CD4-positive, alpha-beta T cell treated with Interleukin-1 beta for 1 hour (primary cell): ENCODE measurements at places on chromosomes 1 and 21.

GRCh38 chr1:121443001-121443540, 258.3 kb downstream of the SRGAP2C start:
- DNase-seq = no peak

GRCh38 chr1:237115035-237115434, 73.1 kb downstream of the RYR2 start:
- DNase-seq = no peak

DNA sequence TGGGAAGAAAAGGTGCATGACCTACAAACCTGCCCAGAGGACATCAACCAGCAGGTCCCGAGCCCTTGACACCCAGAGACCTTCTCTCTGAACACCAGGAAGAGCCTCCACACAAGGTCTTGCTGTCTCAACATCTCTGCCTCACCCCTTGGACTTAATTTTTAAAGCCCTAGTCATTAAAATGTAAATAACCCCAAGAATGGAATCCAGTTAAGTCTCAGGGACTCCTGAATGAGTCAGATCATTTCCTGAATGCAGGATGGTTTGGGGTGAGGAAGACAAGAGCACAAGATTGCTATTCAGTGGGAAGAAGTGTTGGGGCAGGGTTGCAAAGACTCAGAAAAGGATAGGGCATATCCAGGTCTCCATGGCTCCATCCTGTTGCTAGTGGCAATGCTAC, 17.8 kb upstream of the GRIK3 start:
- DNase-seq = no peak

DNA sequence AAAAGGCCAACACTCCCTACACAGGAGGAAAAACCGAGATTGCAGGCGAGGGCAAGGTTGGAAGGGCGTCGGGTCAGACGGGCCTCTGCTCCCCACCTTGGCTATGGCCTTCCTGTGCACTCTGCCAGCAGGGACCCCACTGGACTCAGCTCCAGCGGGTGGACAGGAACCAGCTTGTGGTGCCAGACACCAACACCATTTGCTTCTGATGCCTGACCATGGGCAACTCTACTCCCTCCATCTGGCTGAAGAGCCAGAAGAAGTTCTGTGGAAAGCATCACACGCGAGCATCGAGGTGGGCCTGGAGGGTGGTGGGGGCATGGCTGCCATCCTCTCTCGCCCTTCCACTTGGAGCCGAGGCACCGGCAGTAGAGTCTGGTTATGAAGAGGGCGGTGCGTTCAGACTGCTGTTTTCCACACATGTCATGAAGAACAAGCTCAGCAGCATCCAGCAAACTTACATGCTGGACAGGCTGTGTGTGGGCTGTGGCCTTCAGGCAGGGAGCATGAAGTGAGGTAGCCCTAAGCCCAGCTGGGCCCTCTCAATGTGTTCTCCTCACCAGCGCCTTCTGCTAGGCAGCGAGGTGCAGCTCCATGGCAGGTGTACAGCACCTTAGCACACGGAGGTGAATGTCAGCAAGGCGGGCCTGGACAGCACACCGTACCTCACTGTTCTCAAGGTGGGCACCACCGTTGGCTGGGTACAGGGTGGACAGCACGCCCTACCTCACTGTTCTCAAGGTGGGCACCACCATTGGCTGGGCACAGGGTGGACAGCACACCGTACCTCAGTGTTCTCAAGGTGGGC, 15.6 kb upstream of the ZNF669 start:
- DNase-seq = no peak

GRCh38 chr21:32494934-32495709, 82.6 kb downstream of the EVA1C start:
- no peak for DNase-seq

- DNase-seq = no peak
Observed at GRCh38 chr1:230858236-230858820, 10.0 kb downstream of the C1orf198 start.

DNA sequence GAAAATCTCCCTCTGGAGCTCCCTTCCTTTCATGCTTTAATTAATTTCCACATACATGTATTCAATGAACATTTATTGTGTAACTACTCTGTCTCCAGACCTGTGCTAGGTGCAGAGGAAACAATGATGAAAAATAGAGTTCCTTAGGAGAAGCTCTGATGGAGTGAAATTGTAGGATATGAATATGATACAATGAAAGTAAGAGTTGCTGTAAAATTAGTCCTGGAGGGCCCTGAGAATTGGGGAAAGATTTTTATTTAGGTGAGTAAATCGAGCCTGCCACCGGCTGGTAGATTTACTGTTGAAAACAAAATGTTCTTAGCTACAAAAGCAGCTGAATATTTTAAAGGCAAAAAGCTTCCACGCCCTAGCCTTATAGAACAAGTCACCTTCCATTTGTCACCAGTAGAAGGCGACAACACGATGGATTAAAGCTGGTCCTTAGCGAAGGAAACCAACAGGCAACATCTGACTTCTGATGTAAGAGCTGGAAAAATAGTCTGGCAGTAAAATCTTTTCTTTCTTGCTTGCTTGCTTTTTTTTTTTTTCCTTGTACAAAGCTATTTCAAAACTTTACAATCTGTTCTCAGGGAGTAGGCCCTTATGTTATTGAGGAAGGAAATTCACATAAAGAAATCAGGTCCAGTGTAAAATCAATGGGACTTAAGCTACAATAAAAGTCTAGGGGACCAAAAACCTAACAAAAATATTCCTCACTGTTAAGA, 82.0 kb upstream of the ROR1 start:
- DNase-seq = peak; percentile 8

DNA sequence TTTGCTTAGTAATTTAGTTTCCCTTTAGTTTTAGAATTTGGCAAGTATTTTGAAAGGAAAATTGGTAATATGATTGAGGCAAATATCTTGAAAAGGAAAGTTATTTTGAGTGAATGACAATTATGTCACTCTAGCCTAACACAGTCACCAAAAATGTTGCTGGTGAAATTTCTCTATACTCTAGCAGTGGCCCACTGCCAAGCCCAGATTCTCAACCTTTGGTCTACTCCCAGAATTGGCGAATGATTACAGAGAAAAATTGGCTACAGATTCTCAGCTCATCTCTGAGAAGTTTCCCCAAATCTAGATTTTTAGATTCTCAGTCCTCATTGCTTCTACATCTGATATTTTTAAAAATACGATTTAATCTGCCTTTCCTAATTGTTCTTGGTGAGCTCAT, 84.9 kb downstream of the PIGK start:
- DNase-seq = no peak

- no peak for DNase-seq
Observed at GRCh38 chr1:27832762-27833161, 2.2 kb downstream of the PPP1R8 start.

- peak; percentile 68 for DNase-seq
Observed at GRCh38 chr1:198669023-198669698, 30.3 kb downstream of the PTPRC start.

GRCh38 chr1:67582625-67583461, 102.2 kb upstream of the GADD45A start:
- no peak for DNase-seq

GRCh38 chr1:163163881-163164582, 38.7 kb downstream of the RGS5 start:
- no peak for DNase-seq

DNA sequence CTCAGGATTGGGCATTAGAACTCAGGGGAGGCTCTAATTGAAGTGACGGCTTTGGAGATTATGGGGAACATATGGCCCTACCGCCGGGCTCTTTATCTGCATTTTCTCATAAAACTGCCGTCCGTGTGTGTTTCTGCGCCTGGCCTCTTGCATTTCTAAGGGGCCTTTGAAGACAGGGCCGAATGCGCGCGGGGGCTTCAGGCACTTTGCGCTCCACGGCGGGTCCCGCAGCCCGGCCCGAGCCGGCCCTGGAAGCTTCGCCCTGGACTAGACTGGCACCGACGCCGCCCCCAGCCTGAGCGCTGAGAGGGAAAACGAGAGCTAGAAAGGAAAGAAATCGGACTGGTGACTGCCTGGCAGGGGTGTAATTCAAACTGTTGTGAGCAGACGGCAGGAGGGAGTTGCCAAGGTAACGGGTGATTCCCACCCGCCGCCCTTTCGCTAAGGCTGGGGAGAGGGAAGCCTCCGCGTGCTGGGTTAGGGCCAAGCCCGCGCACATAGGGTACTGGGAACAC, 120.7 kb downstream of the LMX1A start:
- DNase-seq = no peak

- DNase-seq = no peak
Observed at GRCh38 chr1:4787551-4787950, 133.1 kb downstream of the AJAP1 start.

DNA sequence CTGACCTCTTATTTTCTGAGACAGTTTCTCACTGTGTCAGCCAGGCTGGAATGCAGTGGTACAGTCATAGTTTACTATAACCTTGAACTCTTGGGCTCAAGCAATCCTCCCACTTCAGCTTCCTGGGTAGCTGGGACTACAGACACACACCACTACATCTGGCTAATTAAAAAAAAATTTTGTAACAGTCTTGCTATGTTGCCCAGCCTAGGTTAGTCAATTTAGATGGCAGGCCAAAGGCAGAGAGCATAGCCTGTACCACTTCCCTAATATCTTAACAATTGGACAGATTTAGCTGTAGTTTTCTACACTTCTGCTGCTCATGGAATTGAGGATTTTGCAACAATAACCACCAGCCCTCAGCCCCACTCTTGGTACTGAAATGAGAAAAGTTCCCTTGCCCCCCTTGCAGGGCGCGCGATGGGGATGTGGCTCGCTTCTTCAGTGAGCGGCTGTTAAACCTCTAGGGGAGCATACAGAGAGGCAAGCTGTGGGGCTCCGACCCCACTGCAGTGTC, 34.9 kb upstream of the PTGFRN start:
- no peak for DNase-seq

DNA sequence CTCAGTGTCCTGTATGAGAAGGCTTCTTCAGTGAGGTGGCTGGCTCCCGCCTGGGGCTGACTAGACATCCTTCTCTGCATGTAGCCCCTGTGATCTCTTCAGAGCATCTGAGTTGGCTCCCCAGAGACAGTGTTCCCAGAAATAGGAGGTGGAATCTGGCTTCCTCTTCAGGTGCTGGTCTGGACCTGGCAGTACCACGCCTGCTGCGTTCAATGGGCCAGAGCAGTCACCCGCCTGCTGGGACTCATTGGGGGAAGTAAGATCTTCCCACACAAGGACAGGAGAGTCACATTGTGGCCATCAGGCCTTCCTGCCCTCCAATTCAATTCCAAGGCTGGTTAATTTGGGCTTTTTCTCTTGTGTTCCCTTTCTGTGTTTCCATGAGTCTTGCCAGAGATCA, 51.0 kb downstream of the ADARB1 start:
- DNase-seq = no peak

DNA sequence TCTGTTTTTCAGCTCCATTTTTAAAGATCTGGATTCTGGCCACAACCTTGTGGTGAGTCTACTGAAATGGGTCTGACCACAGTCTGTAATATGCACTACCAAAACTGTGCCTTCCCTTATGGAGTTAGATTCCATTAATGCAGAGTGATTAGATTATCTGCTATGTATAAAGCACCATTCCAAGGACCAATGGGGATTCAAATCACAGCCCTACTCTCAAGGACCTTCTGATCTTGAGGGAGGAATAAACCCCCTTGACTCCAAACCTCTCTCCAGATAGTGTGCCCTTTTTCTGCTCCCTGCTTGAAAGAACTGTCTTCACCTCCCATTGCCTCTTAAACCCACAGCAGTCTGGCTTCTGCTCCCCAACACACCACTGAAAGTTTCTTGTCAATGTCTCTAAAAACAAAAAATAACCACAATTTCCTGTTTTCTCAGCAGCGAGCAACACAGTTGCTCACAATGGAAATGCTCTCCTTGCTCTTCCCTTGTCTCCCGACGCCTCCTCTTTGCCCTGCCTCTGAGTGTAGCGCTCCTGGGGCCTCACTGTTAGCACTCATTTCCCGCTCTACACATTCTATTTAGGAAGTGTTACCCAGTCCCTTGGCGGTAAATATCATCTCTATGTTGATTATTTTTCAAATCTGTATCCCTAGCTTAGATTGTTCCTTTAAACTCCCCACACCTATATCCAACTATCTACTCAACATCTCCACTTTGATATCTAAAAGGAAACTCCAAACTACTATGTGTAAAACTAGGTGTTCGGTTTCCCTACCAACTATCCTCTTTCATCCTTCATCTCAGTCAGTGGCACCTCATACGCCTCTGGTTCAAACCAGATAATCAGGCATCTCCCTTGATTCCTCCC, 13.6 kb downstream of the PCNX2 start:
- DNase-seq = no peak

- no peak for DNase-seq
Observed at GRCh38 chr1:4146614-4147013, 246.5 kb upstream of the C1orf174 start.

GRCh38 chr1:115796897-115797296, 28.4 kb upstream of the CASQ2 start:
- DNase-seq = no peak

GRCh38 chr1:159015440-159015909, 5.8 kb downstream of the IFI16 start:
- DNase-seq = peak; percentile 78

DNA sequence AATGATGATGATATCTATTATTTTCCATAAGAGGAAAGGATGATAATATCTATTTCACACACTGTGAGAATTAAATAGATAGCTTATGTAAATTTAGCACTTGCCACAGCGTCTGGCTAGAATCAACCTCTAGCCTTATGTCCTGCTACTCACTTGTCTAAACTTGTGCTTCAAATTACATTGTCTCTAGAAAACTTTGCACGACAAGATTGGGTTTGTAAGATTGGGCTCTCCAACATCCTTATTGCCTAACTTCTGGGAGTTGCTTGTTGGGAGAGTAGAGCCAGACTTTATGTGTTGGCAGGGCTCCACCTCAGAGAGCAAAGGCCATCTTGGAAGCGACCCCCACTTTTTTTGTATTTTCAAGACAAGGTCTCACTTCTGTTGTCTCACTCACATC, 50.0 kb upstream of the POGK start:
- DNase-seq = no peak

DNA sequence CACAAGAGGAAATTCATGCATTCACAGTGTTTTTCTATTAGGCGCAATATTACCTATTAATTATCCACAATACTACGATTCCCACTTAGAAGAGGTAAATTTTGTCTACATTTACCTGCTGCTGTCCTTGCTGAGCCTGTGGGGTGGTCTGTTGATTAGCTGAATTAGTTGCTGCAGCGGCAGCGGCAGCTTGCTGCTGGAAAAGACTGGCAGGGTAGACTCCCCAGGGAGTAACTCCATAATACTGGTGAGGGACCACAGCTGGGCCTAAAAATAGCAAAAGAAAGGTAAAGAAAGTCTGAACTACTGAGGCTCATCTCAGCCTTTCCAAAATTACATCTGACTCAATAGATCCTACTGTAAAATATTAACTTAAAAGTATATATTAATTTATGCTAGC, 66.0 kb upstream of the SDC3 start:
- DNase-seq = no peak

GRCh38 chr1:110321846-110322245, 17.3 kb upstream of the RBM15 start:
- no peak for DNase-seq

GRCh38 chr1:243244432-243244841, 10.6 kb downstream of the CEP170 start:
- DNase-seq = no peak
